Epithelial cell of umbilical artery (primary cell): ENCODE measurements at places on chromosomes 7 and 10. TPM values are rescaled to one million over a fixed set of nuclear protein-coding genes. Genes with fewer than 3 reads are reported as not detected.

Gene PCBD1
- 49.0 and 50.6 TPM in 2 replicates for total RNA-seq

Gene OPN4
- not detected in 2 replicates for total RNA-seq

Gene HTRA1
- total RNA-seq, result 31.6 and 93.9 TPM in 2 replicates

Gene CCDC186
- total RNA-seq, result 12.7 and 15.3 TPM in 2 replicates

Gene TMEM140
- total RNA-seq, result 4.2 and 22.3 TPM in 2 replicates

Gene PRLHR
- not detected in 2 replicates for total RNA-seq

Gene COBL
- not detected in 2 replicates for total RNA-seq

Gene TPK1
- 5.5 and 14.0 TPM in 2 replicates for total RNA-seq

Gene ADRB1
- under 0.01 TPM in 2 replicates for total RNA-seq

Gene ARHGAP22
- total RNA-seq, result 29.9 and 36.7 TPM in 2 replicates

Gene CYP3A7
- total RNA-seq, result not detected in 2 replicates

Gene PLCE1
- total RNA-seq, result under 0.01 TPM in 2 replicates

Gene ARMC3
- total RNA-seq, result not detected in 2 replicates

Gene ENO4
- total RNA-seq, result not detected in 2 replicates

Gene NFE2L3
- 63.7 and 82.5 TPM in 2 replicates for total RNA-seq

Gene MRM2
- 17.0 and 17.5 TPM in 2 replicates for total RNA-seq

Gene HMX3
- total RNA-seq, result not detected in 2 replicates

Gene ANTXRL
- not detected in 2 replicates for total RNA-seq

Gene TIMM23B
- 16.9 and 21.0 TPM in 2 replicates for total RNA-seq

Gene IQCE
- 4.9 and 7.3 TPM in 2 replicates for total RNA-seq

Gene LIPM
- not detected in 2 replicates for total RNA-seq

Gene CFAP46
- 1.3 and 1.5 TPM in 2 replicates for total RNA-seq

Gene GALNT17
- not detected in 2 replicates for total RNA-seq

Gene COL28A1
- total RNA-seq, result not detected in 2 replicates

Gene GIGYF1
- 9.1 and 13.8 TPM in 2 replicates for total RNA-seq

Gene TUBB8
- total RNA-seq, result 0.61 TPM in 1 of 2 replicates, not detected in the other

Gene HOXA6
- 2.6 and 2.9 TPM in 2 replicates for total RNA-seq

Gene CDHR3
- 0.91 and 3.2 TPM in 2 replicates for total RNA-seq

Gene MYL10
- total RNA-seq, result not detected in 2 replicates

Gene HMX2
- not detected in 2 replicates for total RNA-seq

Gene CARD11
- total RNA-seq, result 1.7 and 6.2 TPM in 2 replicates

Gene OR2A42
- not detected in 2 replicates for total RNA-seq

Gene UPK3BL2
- 0.65 and 1.1 TPM in 2 replicates for total RNA-seq

Gene RSPH10B
- total RNA-seq, result 0.15 TPM in 1 of 2 replicates, not detected in the other

Gene UBE2D1
- total RNA-seq, result 11.7 and 17.3 TPM in 2 replicates

Gene ANK3
- 6.2 and 12.5 TPM in 2 replicates for total RNA-seq

Gene SERPINE1
- total RNA-seq, result 1,622 and 2,149 TPM in 2 replicates

Gene MCM10
- 13.3 and 16.0 TPM in 2 replicates for total RNA-seq

Gene CCDC146
- 0.46 and 0.97 TPM in 2 replicates for total RNA-seq

Gene OPALIN
- not detected in 2 replicates for total RNA-seq

Gene OR6B1
- total RNA-seq, result not detected in 2 replicates

Gene VWC2
- not detected in 2 replicates for total RNA-seq

Gene CHST12
- 1.3 and 10.3 TPM in 2 replicates for total RNA-seq

Gene DNAJB6
- total RNA-seq, result 107 and 134 TPM in 2 replicates

Gene AKR1C4
- not detected in 2 replicates for total RNA-seq

Gene HOGA1
- 0.32 and 1.1 TPM in 2 replicates for total RNA-seq

Gene NKX2-3
- total RNA-seq, result 4.4 and 5.2 TPM in 2 replicates

Gene PNLIP
- total RNA-seq, result not detected in 2 replicates

Gene IKZF1
- not detected in 2 replicates for total RNA-seq

Gene TSPAN12
- 14.0 and 16.2 TPM in 2 replicates for total RNA-seq

Gene LLCFC1
- not detected in 2 replicates for total RNA-seq

Gene LRRD1
- under 0.01 TPM in 1 of 2 replicates, not detected in the other for total RNA-seq

Gene GBX1
- total RNA-seq, result not detected in 2 replicates

Gene IL15RA
- 10.7 and 12.3 TPM in 2 replicates for total RNA-seq

Gene TMUB1
- total RNA-seq, result 14.1 and 20.1 TPM in 2 replicates

Gene RBP3
- not detected in 2 replicates for total RNA-seq

Gene FAM25C
- total RNA-seq, result not detected in 2 replicates

Gene EGR2
- total RNA-seq, result 0.32 TPM in 1 of 2 replicates, not detected in the other

Gene HOXA3
- total RNA-seq, result 1.4 and 3.6 TPM in 2 replicates
